ENCODE measurements at places on chromosomes 5 and 9. TPM values are rescaled to one million over a fixed set of nuclear protein-coding genes. Genes with fewer than 3 reads are reported as not detected.
A peak's percentile ranks its signal among the peaks of the same experiment; 100 is the strongest.

DNA sequence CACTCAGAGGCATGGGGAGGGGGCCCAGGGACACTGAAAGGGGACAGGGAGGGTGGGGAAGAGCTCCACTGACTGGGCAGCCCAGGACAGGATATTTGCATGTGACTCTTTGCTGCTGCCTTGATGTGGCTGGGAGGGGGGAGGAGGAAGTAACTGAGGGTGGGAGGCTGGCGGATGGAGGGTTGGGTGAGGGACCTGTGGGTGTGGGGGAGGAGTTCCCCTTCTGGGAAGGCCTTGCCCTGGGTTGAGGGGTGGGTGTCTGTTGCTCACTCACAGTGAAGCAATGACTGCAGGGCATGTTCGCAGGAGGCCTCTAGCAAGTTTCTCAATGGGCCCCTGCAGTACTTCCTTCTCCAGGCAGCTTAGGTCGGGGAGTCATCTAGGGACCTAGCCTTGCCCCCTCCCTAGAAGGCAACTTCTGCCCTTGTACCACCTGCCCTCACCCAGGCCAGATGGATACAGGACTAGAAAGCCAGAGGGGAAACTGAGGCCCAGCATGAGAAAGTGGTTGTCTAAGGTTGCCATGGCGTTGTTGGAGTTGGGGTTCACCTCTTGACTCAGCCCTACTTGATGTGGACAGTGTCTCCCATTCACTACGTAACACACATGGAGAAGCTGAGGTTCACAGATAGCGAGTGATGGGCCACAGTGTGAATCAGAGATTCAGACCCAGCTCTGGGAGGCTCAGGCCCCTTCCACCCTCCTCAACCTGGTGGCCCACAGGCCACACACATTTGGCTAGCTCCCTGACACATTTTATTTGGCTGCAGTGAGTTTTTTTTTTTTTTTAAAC is 3.0 kb downstream of the GRK6 start:
- DNase-seq: peak; percentile 61
- peaks cover 15% of the 10 kb centered on the region for H3K4me1 ChIP-seq
- H3K36me3 ChIP-seq: peaks cover 40% of the 10 kb centered on the region

DNA sequence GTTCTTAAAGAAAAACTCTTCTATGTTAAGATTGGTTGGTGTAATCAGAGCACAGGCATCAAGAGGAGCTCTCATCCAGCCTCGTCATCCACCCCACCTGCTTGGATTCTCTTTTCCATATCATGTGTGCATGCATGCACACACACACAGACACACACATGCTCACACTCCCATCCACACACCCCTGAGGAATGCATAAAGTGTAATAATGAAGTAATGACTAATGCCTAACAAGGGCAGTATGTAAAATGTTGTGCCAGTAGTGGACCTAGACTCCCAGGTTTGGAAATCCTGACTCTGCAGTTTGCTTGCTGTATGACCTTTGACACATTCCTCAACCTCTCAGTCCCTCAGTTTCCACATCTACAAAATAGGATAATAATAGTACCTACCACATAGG is 280.0 kb upstream of the ANKRD55 start:
- no peak overlapping the region for H3K27ac ChIP-seq
- H3K27me3 ChIP-seq: no peaks in the 10 kb centered on the region
- no peaks in the 10 kb centered on the region for H3K36me3 ChIP-seq
- H3K4me1 ChIP-seq: no peaks in the 10 kb centered on the region
- DNase-seq: no peak

- DNase-seq: no peak
- no peaks in the 10 kb centered on the region for H3K4me1 ChIP-seq
- H3K4me3 ChIP-seq: peak overlapping the region; percentile 77
- H3K27me3 ChIP-seq: no peaks in the 10 kb centered on the region
- H3K36me3 ChIP-seq: no peaks in the 10 kb centered on the region
These were observed 1.1 kb downstream of the PTGER4 start for GRCh38 chr5:40680741-40681362.

GRCh38 chr5:146799231-146799630 is 79.3 kb downstream of the PPP2R2B start:
- no peaks in the 10 kb centered on the region for H3K36me3 ChIP-seq
- DNase-seq: no peak
- H3K27me3 ChIP-seq: no peaks in the 10 kb centered on the region

DNA sequence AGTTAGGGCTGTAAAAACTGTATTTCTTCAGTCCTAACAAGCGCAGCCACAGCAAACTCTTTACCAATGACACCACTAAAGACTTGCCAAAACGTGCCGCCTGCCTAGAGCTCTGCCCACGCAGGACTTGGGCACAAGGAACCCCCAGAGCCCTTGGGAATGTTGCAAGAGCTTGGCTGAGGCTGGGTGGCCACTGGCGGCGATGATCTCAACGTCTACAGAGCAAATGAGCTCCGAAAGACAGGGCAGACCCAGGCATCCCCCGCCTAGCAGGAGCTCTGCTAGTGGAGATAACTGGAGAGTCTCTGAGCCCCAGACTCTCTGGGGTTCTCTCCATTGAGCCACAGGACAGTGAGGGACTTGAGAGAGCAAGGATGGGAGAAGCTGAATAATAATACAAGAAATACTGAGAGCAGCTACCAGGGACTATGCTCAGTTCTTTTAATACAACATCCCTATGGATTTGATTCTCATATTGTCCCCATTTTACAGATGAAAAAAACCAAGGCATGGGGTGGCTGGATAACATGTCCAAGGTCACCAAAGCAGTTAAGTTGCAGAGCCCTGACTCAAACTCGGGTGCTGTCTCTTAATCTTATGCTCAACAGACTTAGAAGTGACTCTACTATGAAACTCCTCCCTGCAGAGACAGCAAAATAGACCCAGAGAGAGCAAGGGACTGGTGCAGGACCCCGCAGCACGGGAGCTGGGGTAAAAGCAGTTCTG is 32.5 kb downstream of the SHB start:
- DNase-seq: peak; percentile 92
- H3K36me3 ChIP-seq: no peaks in the 10 kb centered on the region
- H3K4me3 ChIP-seq: no peak overlapping the region
- H3K4me1 ChIP-seq: peaks cover 64% of the 10 kb centered on the region

DNA sequence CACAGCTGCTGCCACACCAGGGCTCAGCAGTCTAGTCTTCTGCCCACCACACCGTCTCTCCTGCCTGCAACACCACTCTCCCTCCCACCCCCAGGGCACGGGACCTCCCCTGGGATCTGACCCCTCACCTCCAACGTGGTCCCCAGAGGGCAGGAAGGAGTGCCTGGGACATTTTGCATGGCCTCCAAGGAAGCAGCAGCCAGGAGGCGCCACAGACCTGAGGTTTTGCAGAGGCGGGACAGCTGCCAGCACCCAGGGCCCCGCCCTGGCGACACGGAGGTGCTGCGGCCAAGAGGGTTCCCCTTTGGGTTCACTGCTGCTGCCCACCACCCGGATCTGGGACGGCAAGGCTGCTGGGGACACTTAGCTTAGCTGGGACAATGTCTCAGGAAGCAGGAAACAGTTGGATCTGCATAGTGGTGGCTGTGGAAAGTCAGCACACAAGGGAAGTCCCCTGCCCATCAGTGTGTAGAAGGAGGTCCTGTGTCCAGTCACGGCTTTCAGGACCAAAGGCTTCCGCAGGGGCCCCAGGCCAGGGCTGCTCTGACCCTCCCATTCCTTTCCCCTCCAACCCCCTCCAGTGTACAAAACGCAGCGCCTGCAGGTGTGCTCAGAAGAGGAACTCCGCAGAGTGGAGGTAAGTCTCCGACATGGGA is 13.8 kb downstream of the PROP1 start:
- peaks cover 4% of the 10 kb centered on the region for H3K27me3 ChIP-seq
- no peaks in the 10 kb centered on the region for H3K4me1 ChIP-seq
- DNase-seq: no peak
- no peak overlapping the region for H3K27ac ChIP-seq

DNA sequence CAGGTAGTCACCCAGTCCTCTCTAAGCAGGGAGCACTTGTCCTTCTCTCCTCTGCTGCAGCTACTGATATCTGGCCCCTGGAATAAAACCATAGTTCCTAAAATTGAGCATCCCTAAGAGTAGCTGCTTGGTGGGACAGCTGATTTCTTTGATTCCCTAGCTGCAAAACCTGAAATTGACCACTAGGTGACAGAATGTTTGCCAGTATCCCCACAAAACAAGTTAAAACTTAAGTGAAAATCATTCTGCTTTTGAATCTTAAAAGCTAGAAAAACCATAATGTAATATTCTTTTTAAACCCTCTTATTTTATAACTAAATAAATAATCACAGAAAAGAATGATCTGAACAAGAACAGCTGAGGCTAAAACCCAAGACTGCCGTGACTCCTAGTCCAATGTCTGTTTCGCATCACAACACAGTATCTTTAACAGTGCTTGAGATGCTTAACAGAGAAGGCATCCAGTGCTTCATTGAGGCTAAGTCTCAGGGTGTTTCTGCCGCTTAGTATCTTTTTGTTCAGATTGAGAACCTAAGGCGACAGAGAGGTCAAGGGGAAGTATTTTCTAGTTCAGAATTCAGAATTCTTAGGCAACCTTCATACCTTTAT is 24.4 kb upstream of the TAL2 start:
- H3K27me3 ChIP-seq: no peaks in the 10 kb centered on the region
- peaks cover 13% of the 10 kb centered on the region for H3K36me3 ChIP-seq
- DNase-seq: no peak
- no peak overlapping the region for H3K27ac ChIP-seq
- H3K4me3 ChIP-seq: no peak overlapping the region
- H3K4me1 ChIP-seq: no peaks in the 10 kb centered on the region

DNA sequence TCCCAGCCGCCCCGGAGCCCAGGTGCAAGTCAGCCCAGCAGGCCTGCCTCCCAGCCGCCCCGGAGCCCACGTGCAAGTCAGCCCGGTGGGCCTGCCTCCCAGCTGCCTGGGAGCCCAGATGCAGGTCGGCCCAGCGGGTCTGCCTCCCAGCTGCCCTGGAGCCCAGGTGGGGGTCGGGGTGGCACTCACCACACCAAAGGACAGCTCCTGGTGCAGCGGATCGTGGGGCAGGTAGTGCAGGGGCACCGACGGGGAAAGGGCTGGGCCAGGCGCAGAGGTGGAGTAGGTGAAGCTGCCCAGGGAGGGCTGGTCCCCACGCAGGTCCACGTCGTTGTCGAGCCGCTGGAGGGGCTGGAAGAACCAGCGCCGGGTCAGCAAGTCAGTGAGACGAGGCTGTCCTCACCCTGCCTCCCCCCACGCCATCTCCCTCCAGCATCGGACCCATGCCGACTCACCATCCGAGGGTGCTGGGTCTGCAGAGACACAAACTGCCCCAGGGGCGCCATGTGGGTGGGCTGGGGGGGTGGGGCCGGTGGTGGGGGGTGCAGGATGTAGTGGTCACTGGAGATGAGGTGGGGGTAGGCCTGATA is 6.7 kb downstream of the RNF44 start:
- H3K4me1 ChIP-seq: peaks cover 24% of the 10 kb centered on the region
- no peak overlapping the region for H3K27ac ChIP-seq
- H3K4me3 ChIP-seq: no peak overlapping the region
- DNase-seq: no peak
- peaks cover 45% of the 10 kb centered on the region for H3K36me3 ChIP-seq

DNA sequence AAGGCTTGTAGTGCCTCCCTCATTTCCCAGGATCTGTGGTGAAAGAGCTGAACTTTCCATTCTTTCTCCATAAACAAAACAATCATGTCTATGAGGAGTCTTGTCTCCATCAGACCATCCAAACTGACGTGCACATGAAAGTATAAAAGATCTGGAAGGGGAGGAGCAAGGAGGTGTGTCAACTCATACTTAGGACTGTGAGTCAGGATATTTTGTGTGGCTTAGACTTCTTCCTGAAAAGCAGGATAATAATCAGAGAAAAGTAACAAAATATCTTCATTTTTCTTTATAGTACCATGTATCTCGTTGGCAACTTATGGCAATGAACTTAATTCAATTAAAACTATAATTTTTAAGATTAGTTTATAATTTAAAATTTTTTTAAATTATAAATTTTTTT is 96.0 kb upstream of the PRRC1 start:
- H3K4me3 ChIP-seq: no peak overlapping the region
- H3K4me1 ChIP-seq: no peaks in the 10 kb centered on the region
- H3K27ac ChIP-seq: no peak overlapping the region
- no peaks in the 10 kb centered on the region for H3K27me3 ChIP-seq
- no peaks in the 10 kb centered on the region for H3K36me3 ChIP-seq

DNA sequence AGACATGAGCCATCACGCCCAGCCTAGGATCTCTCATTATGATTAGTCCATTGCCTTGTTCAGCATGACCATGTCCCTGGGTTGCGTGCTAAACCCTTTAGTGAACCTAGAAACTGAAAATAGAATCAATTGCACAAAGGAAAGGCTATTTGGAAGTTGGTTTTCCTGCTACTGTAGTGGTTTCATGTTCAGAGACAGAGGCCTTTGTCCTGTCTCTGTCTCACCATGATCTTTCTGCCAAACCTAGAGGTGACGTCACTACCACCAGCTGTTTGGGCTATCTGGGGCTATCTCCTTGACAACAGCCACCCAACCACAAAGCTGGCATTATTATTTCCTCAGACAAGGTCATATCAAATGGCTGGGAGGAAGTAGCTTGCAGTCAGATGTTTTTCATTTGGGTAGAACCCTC is 4.0 kb upstream of the CDK5RAP2 start:
- no peak overlapping the region for H3K27ac ChIP-seq
- H3K4me3 ChIP-seq: no peak overlapping the region
- H3K36me3 ChIP-seq: no peaks in the 10 kb centered on the region
- DNase-seq: no peak

- H3K27me3 ChIP-seq: no peaks in the 10 kb centered on the region
- peaks cover 3% of the 10 kb centered on the region for H3K4me1 ChIP-seq
- DNase-seq: no peak
- no peaks in the 10 kb centered on the region for H3K36me3 ChIP-seq
These were observed 143.4 kb downstream of the KDM4C start for GRCh38 chr9:6901180-6901579.

GRCh38 chr9:118009614-118010013 is 305.4 kb downstream of the TLR4 start:
- no peaks in the 10 kb centered on the region for H3K4me1 ChIP-seq
- H3K27me3 ChIP-seq: no peaks in the 10 kb centered on the region
- no peaks in the 10 kb centered on the region for H3K36me3 ChIP-seq
- H3K4me3 ChIP-seq: no peak overlapping the region
- no peak overlapping the region for H3K27ac ChIP-seq

DNA sequence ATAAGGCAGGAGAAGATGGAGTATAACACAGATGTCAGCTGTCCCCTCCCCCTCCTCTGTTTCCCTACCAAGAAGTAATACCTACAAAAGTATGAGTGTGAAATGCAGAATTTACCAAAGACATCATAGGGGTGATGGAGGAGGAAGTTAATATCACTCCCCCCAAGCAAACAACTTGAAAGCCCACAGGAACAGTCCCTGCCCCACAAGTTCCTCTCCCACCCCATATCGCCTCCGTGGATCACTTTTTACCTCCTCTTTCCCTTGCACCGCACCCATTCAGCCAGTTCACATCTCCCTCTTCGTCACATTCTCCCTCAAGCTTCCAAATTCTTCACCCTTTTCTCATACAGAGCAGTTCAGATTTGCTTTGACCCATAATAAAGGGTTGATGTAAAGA is 7.0 kb upstream of the SIL1 start:
- no peaks in the 10 kb centered on the region for H3K4me1 ChIP-seq
- no peaks in the 10 kb centered on the region for H3K36me3 ChIP-seq
- no peaks in the 10 kb centered on the region for H3K27me3 ChIP-seq

- no peak overlapping the region for H3K27ac ChIP-seq
- no peaks in the 10 kb centered on the region for H3K27me3 ChIP-seq
- no peak overlapping the region for H3K4me3 ChIP-seq
These were observed 63.5 kb upstream of the BARX1 start for GRCh38 chr9:94018628-94019027.

Gene TEX48
- total RNA-seq: not detected

Gene FAM221B
- not detected for total RNA-seq

Gene AHRR
- not detected for total RNA-seq

Gene FCHO2
- total RNA-seq: 10.7 TPM

All from ascending aorta (tissue), 2 donors.